Brain (organoid and tissue), 16 donors: ENCODE measurements at places on chromosomes 4 and X. TPM values are rescaled to one million over a fixed set of nuclear protein-coding genes. Genes with fewer than 3 reads are reported as not detected.
A peak's percentile ranks its signal among the peaks of the same experiment; 100 is the strongest.

GPR34 gene
- polyA plus RNA-seq, result 1.7 TPM

PNMA6A gene
- polyA plus RNA-seq, result 67.2 TPM

LRCH2 gene
- 0.64 TPM for polyA plus RNA-seq

KDR gene
- 5.9 TPM for polyA plus RNA-seq

MAGEC3 gene
- not detected for polyA plus RNA-seq

TGIF2LX gene
- not detected for polyA plus RNA-seq

MND1 gene
- polyA plus RNA-seq, result 3.0 TPM

CFAP47 gene
- not detected for polyA plus RNA-seq

GC gene
- polyA plus RNA-seq, result not detected

PABPC4L gene
- 0.07 TPM for polyA plus RNA-seq

CLGN gene
- 6.4 TPM for polyA plus RNA-seq

DNA sequence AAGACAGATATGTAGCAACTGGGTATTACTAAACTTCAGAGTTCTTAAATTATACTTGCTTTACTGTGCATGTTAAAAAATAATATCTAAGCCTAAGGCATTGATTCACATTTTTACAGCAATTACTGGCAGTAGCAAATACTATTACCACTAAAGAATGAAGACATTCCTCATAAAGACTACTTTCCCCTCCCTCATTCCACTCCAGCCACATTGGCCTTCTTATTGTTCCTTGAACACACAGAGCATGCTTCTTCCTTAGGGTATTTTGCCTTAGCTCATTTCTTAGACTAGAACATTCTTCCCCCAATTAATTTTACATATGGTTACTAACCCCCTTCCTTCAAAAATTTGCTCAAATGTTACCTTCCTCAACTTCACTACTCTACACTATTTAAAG lies 717.0 kb downstream of the CCSER1 start:
- no peak for DNase-seq

DNA sequence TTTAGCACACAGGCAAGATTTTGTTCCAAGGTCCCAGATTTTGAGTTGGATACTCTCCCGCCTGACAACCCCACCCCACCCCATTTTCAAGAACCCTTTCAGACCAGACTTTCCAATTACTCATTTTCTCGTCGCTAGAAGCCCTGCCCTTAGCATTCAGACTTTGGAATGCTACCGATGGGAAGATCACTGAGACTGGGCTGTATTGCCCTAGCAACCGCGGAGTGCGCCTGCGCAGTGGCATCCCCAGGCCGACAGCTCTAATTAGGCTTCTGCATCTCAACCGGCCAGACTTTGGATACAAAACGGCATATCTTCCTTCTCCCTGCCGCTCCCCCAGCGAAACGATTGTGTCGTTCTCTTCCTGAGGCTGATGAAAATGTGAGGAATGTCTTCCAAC lies 3.4 kb downstream of the MAGEE2 start:
- peak; percentile 93 for DNase-seq

DNA sequence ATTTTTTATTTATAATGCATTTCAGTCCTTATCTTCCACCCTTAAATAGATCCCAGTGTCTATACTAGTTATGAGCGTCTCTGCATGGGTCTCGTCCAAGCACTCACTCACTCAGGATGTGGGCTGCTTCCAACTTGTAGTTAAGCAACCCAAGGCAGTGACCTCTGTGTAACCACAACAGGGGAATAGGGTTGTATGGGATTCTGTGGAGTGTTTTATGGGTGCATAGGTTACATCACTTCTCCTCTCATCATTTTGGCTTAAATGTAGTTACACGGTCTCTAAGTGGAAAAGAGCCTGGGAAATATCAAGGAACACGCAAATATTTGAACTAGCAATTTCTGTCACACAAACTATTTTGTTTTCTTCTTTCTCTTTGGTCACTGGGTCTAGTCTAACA lies 931.0 kb downstream of the STIM2 start:
- DNase-seq, result no peak

GRCh38 chrX:96407501-96407900 lies 277.1 kb upstream of the DIAPH2 start:
- DNase-seq, result no peak

GRCh38 chrX:129540068-129540653 lies at the start of gene OCRL:
Gene OCRL, plus strand, starts transcription at chrX:129540259. Its CDS starts 181 bp downstream, at chrX:129540440.
- DNase-seq, result peak; percentile 86

GRCh38 chr4:25246680-25247611 lies 13.1 kb downstream of the PI4K2B start:
- DNase-seq, result no peak

DNA sequence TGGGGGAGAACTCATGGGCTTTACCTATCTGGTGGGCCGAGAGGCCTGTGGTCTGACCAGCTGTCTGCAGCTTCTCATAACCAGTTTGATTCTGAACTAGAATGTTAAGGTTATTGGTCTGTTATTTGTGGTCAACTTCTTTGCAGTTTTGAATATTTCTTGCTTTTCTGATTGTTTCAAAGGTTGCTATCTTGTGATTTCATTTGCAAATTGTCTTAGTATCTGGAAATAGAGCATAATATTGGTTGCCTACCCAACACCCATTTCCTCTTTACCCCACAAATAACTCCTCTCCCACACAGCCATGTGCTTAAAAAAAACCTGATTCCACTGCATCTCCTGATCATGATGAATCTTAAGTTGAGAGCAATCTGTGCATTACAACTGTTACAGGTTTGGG lies 39.1 kb upstream of the BMP2K start:
- DNase-seq, result no peak

GRCh38 chr4:152697284-152698088 lies 17.7 kb upstream of the TMEM154 start:
- DNase-seq, result no peak

DNA sequence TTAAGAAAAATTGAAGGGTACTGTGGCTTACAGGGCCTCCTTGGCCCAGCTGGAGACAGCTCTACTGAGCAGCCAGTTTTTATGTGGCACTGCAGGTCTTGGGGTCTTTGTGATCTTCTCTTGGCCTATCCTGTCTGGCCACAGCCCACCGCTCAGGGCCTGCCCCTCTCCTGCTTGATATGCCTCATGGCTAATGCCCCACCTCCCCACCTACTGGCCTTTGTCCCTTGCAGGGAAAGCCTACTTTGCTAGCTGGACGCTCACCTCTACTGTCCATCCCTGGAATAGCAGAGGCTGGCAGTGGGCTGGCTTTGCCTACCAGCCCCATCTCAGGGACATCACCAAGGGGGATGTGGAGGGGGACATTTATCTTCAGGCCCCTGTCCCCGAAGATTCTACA lies 134.1 kb downstream of the PJA1 start:
- no peak for DNase-seq

GRCh38 chrX:10949541-10949940 lies 161.6 kb upstream of the HCCS start:
- no peak for DNase-seq

DNA sequence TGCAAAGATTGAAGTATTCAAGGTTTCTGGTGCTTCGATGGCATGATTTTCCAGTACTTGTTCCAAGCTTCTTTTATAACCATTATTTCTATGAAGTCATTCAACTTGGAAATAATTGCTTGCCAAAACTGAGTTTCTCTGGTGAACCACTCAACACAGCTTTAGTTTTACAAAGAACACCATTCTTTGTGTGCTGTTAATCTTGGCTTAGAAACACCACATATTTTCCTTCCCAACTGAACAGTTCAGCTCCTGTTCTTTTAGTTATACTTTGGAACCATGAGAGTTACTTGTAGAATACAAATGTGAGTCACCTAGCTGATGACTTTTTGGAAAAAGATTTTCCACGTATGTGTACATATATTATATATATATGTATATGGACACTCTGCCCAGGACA lies 32.7 kb downstream of the TMEM47 start:
- no peak for DNase-seq

- peak; percentile 63 for DNase-seq
These were observed 25.7 kb downstream of the SLITRK2 start for GRCh38 chrX:145843146-145843904.

GRCh38 chr4:10664408-10664807 lies 20.2 kb downstream of the CLNK start:
- no peak for DNase-seq

DNA sequence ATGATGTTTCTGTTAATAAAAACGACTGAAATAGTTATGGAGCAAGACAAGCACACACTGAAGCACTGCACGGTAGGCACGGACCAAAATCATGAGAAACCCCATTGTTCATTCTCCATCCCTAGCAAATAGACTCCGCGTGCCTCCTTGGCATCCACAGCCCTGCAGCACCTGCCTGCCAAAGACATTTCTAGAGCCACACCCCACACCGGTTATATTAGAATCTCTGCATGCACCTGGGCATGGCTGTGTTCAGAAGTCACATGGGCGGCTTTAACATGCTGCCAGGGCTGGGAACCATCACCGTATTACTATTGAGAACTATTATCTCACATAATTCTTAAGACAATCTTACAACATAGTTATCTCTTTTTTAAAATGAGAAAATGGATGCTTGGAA lies 5.9 kb downstream of the PDLIM3 start:
- DNase-seq, result no peak

DNA sequence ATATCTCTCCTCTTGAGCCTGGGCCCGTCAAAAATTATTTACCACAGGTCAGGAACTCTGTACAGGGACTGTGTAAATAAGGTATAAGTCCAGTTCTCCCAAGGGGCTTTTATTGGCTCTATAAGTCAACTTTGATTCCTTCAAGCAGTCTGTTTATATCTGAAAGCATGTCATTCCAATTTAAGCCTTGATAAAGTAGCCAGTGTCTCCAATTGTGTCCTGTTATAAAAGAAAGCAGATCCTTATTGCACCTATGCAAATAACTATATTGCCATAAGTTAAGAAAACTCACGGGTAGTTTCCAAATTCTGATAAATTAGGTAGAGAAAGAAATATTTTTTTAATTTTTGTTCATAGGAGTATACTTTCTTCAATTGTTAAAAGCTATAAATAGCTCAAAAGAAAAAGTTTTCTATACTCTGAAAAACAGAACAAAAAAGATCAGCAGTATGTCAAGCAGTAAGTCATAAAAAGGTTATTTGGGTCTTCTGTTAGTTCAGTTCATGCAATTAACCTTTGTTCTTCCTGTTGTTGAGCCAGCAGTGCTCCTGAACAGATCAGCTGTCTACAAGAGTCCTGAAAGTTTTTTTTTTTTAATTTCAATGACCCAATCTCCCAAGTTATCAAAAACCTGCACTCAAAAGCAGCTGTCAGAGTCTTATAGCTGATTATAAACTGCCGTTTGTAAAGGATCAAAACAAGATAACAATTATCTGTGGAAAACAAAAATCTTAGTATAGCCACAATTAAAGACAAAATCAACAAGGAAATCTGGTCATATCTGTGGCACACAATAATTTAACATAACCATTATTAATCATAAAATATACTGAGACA lies 178.4 kb upstream of the GALNT7 start:
- no peak for DNase-seq

- no peak for DNase-seq
These were observed 61.7 kb downstream of the SLIT2 start for GRCh38 chr4:20313237-20314030.

- DNase-seq, result peak; percentile 54
These were observed 2.4 kb upstream of the MORF4L2 start for GRCh38 chrX:103688946-103689345.

DNA sequence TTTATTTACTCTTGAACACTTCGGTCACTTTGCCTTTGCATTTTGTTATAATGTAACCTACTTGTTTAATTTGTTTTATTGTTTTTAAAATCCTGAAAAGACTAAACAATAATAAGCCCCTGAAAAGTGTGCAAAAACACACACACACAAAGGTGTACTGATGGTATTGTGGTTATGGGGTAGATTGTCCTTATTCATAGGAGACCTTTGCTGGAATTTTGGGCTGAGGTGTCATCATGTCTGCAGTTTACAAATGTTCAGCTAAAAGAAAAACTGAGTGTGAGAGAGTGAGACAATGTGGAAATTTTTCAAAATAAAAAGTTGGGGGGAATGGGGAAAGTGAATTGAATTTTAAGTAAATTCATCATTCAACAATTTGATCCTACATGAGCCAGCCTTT lies 174.9 kb downstream of the QDPR start:
- no peak for DNase-seq

DNA sequence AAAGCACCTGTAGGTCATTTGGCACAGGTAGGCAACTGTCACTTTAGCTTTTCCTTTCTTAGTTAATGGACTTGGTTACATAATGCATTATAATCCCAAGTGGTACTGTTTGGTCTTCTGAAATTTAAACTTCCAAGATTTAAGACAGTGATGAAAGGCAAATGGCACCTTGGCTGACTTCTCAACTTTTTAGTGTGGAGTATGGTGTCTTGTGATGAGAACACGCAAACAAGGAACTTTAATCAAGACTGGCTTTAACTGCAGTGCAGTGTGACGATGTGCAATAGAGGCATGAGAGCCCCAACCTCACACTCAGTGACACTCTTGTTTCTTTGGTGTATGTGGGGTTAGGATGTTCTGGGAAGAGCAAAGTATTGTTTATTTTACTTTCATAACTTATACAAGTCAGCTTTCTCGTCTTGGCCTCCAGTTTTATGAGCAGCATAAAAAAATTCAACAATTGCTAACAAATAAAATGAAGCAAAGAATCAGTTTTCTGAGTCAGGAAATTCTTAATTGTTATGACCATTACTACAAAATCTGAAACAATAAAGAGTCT lies 171.9 kb downstream of the MAD2L1 start:
- DNase-seq, result no peak

- no peak for DNase-seq
These were observed 524 bp upstream of the RPS3A start for GRCh38 chr4:151098979-151099228.

- no peak for DNase-seq
These were observed 38.6 kb upstream of the TMEM131L start for GRCh38 chr4:153427363-153428071.

DNA sequence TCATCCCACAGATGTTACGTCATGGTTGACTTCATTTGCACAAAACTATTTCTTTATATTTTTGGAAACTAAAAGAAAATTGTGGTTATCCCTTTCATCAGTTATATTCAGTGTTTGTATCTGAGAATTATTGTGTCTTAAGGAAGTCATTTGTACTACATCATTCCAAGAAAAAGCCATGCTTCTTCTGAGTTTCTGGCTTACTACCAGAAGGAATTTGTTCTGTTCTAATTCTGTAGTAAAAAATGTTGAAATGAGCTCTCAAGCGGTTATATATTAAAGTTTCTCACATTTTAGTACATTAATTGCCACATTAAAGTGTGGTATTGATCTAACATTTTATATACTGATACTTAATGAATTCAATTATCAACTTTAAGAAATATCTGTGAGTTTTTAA lies 1844.5 kb downstream of the PCDH7 start:
- DNase-seq, result no peak

- DNase-seq, result no peak
These were observed 36.3 kb downstream of the SEC24B start for GRCh38 chr4:109469915-109470314.

DNA sequence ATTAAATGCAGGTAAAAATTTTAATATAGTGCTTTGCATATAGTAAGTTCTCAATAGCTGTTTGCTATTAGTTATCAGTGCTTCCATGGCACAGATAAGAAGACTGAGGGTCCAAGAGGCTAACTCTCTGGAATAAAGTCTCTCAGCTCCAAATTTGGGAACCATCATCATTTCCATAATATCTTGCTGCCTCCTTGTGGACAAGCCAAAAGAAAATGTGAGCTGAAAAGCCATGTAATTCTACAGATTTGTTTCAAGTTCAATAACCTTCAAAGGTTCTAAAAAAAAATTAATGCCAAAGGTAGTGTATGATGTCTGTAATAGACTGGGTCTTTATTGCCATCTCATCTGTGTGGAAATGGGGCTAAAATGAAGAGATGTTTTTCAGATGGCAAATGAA lies 136.9 kb upstream of the VCX start:
- DNase-seq, result peak; percentile 62
